Dermis microvascular lymphatic vessel endothelial cell (primary cell): ENCODE measurements at places on chromosomes 16 and 17. TPM values are rescaled to one million over a fixed set of nuclear protein-coding genes. Genes with fewer than 3 reads are reported as not detected.

The ST6GALNAC2 gene
- 0.13 and 0.25 TPM in 2 replicates for total RNA-seq

The XPO6 gene
- 59.4 and 64.2 TPM in 2 replicates for total RNA-seq

The ASB16 gene
- total RNA-seq, result not detected in 2 replicates

The CLEC3A gene
- total RNA-seq, result not detected in 2 replicates

- DNase-seq, result no peak
Observed at GRCh38 chr17:1315891-1316403, 36.5 kb downstream of the TRARG1 start.

DNA sequence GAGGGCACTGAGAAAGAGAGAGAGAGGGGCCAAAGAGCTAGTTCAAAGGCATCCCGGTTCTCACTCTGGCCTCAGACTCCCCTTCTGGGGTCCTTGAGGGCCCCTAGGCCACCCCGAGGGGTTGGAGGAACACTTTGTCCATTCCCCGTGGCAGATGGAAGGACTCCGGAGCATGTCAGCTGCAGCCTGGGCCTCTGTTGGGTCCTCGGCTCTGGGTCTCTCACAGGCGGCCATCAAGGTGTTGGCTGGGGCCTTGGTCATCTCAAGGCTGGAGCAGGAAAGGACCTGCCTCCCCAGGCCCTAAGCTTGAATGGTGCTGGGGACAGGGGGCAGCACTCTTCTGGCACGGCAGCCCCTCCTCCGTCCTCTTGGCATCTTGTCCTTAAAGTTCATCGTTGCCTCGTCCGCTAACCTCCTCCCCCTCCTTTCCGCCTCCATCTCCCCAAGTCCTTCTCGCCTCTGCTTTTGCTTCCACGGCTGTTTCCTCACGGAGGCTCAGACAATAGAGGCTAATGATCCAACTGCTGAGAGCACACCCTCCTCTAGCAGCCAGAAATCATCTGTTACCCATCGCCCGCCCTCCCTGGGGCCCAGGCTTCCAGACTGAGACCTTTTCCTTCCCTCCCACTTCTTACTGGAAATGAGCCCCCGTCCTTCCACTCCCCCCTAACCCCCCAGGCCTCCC lies 23.3 kb downstream of the CCR7 start:
- DNase-seq, result no peak

- DNase-seq, result no peak
Observed at GRCh38 chr16:69311533-69312387, 610 bp downstream of the VPS4A start.

DNA sequence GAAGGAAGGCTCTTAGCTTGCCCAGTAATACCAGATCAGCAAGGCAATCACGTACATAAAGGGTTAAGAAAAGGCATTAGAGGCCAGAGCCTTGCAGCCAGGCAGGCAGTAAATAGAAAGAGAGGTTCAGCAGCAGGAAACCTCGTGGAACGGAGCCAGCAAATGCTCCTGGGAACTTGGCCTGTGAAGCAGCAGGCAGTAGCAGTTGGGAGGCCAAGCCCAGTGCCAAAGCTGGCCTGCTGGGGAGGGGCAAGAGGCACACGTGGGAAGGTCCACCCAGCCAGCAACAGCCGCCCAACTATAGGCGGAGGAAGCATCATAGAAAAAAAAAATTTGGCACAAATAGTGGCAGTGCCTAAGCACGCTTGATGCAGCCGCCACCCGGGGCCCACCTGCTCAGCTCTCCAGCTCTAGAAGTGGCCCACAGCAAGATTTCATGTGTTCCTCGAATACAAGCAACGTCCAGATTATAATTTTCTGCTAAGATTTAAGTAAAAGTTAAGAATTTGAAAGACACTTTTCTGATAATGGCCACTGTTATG lies 2339.5 kb downstream of the TP53TG3F start:
- DNase-seq, result no peak

GRCh38 chr17:27481327-27481726 lies 25.1 kb downstream of the KSR1 start:
- DNase-seq, result peak; percentile 13

- DNase-seq, result peak; percentile 5
Observed at GRCh38 chr17:57739402-57740234, 5.5 kb downstream of the CCDC182 start.

DNA sequence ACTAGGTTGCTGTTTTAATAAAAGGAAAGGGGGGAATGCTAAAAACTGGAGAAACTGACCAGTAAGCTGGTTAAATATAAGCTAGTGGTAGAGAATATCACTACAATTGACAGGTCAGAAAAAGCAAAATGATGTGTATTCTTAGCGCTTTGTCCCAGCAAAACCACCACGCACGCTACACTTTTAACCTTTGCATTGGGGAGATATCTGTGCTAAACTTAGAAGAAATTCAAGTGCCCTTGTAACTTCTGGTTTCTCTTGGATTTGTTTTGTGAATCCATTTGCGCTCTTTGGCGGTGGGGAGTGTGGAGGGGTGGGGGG lies 1.4 kb downstream of the GAN start:
- no peak for DNase-seq

GRCh38 chr17:8004899-8005298 lies 2.5 kb downstream of the GUCY2D start:
- DNase-seq, result no peak

GRCh38 chr16:165539-166374 lies at the start of gene HBM:
HBM (plus strand) TSS chr16:165978; CDS start chr16:165998, 20 bp downstream.
- DNase-seq, result no peak

- peak; percentile 34 for DNase-seq
Observed at GRCh38 chr17:49996495-49997300, 1.7 kb upstream of the DLX3 start.

GRCh38 chr17:30391534-30391933 lies 12.8 kb downstream of the CPD start:
- no peak for DNase-seq

- no peak for DNase-seq
Observed at GRCh38 chr17:21711182-21711581, 18.9 kb downstream of the KCNJ18 start.

DNA sequence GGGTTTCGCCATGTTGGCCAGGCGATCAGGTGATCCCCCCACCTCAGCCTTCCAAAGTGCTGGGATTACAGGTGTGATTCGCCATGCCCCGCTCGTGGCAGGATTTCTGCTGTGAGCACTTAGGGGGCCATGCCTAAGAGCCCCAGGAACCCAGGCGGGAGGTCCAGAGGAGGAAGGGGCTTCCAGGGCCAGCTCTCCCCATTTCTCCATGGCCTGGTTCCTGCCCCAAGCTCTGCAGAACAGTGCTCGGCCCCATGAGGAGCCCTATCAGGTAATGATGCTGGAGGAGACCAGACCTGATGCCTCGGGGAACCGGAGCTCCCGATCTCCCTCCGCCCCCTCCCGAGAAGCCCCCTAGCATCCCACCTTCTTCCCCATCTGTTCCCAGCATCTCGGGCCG lies 53.6 kb downstream of the RMI2 start:
- DNase-seq, result no peak

GRCh38 chr16:48611329-48612137 lies 1.6 kb upstream of the N4BP1 start:
- peak; percentile 65 for DNase-seq

GRCh38 chr17:82489117-82489516 lies 30.4 kb upstream of the FOXK2 start:
- DNase-seq, result no peak

DNA sequence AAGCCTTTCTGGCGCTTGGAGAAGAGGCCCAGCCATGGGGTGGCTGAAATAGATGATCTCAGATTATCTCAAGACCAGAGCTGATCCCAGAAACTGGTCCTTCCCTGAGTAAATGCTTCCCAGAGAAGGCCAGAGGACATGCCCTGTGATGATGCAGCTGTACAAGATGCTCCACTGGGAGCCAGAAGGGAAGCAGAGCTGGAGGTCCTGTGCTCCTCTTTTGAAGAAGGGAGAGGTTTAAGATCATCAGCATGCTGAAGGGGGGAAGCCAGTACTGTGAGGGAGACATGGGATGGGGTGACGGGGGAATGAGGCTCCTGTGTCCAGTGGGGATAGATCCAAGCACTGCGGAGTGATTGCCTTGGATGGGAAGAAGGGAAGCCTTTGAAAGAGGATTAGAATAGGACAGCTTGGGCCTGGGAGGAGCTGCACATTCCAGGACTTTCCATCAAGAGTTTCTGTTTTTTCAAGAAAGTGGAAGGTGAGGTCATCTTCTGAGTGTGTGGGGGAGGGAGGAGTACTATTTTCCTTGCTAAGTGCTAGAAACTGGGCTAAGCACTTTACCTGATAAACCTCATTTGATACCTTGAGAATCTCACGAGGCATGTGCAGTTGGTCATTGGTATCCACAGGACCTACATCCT lies 16.4 kb upstream of the ALOX15B start:
- no peak for DNase-seq

GRCh38 chr16:65763640-65764305 lies 602.7 kb upstream of the CDH5 start:
- no peak for DNase-seq

DNA sequence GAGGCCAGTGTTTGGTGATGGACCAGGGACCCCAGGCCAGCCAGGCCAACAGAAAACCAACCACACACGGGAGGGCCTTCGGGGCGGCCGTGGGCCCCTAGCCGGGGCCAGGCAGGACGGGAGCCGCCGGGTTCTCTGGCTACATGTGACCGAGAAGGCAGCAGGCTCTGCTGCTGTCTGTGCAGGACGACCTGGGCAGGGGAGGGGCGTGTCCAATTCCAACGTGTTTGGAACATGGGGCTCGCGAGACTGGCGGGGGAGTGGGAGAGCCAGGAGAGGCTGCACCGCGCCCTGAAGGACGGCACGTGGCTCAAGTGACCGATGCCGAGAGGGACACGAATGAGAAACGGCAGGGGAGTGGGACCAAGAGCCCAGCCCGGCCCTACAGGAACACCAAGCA lies 75.4 kb downstream of the LMF1 start:
- DNase-seq, result no peak

DNA sequence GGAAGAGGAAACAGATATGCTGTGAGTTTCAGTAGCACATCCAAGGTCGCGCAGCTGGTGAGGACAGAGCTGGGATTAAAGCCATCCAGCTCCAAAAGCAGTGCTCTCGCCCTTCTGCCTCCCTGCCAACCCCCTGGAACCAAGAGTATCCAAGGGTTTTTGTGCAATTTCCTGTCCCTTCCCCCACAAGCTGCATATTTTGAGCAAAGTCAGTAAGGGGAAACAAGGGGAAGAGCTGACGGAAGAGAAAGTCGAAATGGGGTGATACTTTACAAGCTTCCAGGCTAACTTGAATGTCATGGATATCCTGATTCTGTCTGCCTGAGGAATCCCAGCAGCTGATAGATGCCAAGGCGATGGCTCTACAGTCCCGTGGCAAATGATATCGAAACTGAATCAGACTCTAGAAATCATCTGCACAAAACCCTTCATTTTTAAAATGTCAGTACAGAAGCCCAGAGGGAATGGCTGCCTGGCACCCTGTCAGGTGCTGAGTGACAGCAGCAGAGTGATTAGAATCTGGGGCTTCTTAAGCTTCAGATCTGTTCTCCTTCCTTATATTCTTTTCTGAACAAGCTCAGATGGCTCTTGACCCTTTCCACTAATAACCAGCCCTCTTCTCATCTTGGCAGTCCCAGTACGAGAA lies 42.9 kb upstream of the TEKT3 start:
- DNase-seq, result no peak

GRCh38 chr17:57682701-57683100 lies 62.4 kb downstream of the CCDC182 start:
- DNase-seq, result no peak

DNA sequence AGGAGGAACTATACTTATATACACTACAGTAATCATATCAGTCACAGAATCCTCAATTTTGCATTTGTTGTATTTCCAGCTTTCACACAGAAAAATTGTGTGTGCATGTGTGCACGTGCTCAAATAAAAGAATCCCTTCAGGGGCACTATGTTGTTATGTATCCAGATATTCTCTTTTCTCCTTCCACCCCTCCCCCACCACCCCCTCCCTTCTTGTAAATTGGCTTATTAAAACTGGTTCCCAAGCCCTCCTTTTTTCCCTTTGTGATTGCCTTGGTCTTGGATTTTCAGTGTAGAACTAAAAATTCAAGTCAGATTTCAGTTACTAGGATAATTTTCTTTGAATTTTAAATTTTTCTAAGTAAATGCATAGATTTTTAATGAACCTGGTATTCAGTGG lies 86.3 kb downstream of the WNT3 start:
- no peak for DNase-seq

GRCh38 chr16:82638095-82638798 lies 11.5 kb downstream of the CDH13 start:
- DNase-seq, result peak; percentile 92

- no peak for DNase-seq
Observed at GRCh38 chr17:44778656-44779210, 19.9 kb downstream of the ADAM11 start.

GRCh38 chr16:55832773-55833691 lies at the start of gene CES1:
CES1 (minus strand) TSS chr16:55833096; CDS start chr16:55833055, 41 bp downstream.
- no peak for DNase-seq

DNA sequence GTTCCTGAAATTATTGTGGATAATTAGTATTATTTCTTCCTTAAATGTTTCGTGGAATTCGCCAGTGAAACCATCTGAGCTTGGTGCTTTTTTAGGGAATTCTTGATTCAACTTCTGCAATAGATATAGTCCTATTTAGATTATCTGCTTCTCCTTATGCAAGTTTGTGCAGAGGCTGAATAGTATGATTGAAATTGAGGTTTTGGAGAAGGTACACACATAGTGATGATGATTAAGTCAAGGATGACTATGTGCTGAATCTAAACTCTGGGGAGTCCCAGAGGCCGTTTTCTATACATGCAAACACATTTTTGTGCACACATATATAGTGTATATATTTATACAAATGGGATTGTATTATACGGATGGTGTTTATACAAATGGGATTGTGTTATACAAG lies 5.2 kb upstream of the MYH4 start:
- no peak for DNase-seq

DNA sequence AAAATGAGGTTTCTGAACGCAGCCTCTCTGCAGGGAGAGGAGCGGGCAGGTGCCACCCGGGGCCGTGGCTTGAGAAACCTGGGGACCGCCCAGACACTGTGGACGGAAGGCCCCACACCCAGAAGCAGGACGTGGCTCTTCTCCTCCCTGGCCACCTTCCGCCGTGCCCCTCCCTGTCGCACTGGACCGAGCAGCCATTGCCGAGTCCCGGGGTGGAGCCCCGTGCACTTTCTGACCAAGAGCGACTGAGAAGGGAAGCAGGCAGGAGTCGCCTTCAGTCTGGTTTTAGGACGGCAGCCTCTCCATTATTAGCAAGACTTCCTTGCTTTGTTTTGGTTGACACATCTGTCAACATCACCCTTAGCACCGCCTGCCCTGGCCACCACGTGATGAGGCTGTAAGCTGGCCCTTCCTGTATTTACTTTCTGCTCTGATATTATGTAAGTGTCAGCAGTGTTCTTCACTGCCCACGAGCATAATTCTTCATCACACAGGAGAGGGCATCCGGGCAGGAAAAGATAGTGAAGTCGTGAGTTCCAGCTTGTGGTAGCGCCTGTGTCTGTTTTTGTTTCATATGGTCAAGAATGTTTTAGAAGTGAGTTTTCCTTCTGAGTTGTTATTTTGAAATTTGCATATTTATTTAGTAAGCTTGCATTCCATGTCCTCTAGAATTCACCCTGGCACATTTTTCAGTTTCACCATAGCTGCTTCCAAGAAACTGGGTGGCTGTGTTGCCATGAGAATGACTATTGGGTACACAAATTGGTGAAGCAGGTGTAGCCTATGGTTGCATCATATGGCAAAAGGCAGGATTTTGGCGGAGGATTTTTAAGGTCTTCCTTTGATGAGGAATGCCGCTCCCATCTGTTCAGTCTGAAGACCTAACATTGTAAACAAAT lies 1.0 kb downstream of the HERPUD1 start:
- DNase-seq, result peak; percentile 84

- no peak for DNase-seq
Observed at GRCh38 chr17:74599023-74599399, 6.9 kb upstream of the CD300LD start.
